ENCODE measurements at places on chromosomes 6 and 20.

GRCh38 chr20:1392443-1392692 lies 486 bp downstream of the FKBP1A start:
- no peak for DNase-seq

GRCh38 chr6:92024110-92024509 lies 1395.2 kb downstream of the EPHA7 start:
- no peak for DNase-seq

DNA sequence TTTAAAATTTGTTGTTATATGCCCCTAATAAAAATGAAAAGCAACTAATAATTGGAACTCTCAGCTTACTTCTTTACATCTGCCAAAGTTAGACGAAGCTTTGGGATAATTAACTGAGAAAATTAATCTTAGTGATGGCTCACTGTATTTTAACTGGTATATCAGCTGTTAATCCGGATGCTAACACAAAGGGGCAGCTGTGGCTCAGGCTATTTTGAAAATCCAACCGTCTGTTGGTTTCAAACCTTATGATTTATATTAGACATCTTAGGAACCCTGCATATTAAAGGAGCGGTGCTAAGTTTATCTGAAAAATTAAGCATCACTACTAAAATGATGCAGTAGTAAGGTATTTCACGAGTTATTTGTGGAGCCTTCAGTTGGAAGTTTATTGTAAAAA lies 96.6 kb downstream of the AKAP7 start:
- no peak for DNase-seq

DNA sequence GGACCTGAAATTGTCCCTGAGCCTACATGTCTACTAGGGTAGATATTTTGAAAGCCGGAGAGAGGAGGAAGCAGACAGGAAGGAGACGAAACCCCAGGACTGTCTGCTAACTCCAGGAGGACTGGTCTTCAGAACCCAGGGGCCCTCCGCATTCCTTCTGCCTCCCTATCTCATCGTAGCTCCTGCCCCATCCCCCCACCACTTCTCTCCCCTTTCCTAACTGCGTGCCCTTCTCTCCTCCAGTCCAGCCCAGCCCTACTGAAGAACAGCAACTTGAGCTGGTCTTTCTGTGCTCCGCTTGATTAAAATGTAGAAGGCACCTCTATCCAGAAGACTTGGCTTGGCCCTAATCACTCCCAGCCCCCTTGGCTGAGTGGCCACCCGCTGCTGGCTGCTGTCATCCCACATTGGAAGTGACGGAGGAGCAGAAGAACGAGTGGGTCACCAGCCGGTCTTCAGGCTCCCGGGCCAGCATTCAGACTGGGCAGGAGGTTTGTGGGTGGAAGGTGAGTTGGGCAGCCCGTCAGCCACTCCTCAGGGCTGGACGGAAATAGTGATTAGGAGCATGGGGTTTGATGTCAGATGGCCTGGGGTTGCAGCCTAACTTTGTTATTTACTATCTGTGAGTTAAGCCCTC lies 28.8 kb upstream of the ANGPT4 start:
- peak; percentile 14 for DNase-seq

- no peak for DNase-seq
Observed at GRCh38 chr6:39037707-39038106, 10.9 kb upstream of the GLP1R start.

GRCh38 chr6:62615366-62616015 lies 329.5 kb upstream of the KHDRBS2 start:
- DNase-seq: no peak

- DNase-seq: no peak
Observed at GRCh38 chr6:11280394-11280793, 47.9 kb upstream of the NEDD9 start.

- no peak for DNase-seq
Observed at GRCh38 chr6:76214546-76214945, 142.1 kb upstream of the IMPG1 start.

GRCh38 chr20:884983-885952 lies 30.9 kb downstream of the ANGPT4 start:
- no peak for DNase-seq

GRCh38 chr6:113331021-113331420 lies 526.1 kb upstream of the MARCKS start:
- DNase-seq: no peak

DNA sequence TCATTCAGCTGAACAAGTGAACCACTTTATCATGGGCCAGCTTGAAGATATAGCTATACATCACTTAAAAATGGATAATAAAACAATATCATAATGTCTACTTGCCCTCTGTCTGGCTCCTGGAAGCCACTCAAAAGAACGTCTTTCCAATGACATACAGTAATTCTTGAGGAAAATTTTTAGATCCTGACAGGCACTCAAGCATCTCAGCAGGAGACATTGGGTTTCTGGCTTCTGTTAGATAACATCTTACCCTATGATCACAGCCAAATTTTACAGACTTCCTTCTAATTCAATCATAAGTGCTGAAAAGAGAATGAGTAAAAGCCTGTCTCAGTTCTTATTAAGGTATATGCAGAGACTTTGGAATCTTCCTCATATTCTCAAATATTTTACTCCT lies 330 bp downstream of the CGA start:
- DNase-seq: no peak

GRCh38 chr6:7073082-7073820 lies 34.5 kb upstream of the RREB1 start:
- DNase-seq: no peak

GRCh38 chr20:8874437-8874836 lies 194.4 kb upstream of the PLCB4 start:
- DNase-seq: no peak

GRCh38 chr6:138493413-138493812 lies 5.9 kb downstream of the NHSL1 start:
- no peak for DNase-seq

DNA sequence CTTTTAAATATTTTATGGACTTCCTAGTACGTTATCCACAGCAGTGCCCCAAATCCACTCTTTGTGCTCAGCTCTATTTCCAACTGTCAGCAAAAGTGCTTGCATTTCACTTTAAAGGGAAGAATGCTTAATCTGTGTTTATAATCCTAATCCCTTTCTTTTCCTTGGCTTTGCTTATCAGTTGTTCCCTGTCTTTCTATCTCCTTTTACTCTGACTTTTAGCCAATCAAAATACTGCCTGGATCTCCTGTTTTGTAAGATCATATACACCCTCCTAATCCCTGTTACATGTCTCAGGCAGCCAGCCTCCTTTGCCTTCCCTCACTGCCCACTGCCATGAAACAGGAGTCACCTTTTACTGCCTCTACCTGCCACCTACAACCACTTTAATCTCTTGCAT lies 102.9 kb downstream of the AIG1 start:
- no peak for DNase-seq

- peak; percentile 36 for DNase-seq
Observed at GRCh38 chr20:59939879-59940128, 301 bp downstream of the PPP1R3D start.

GRCh38 chr6:168352096-168352495 lies 32.5 kb upstream of the DACT2 start:
- DNase-seq: no peak

GRCh38 chr6:101722471-101722870 lies 329.0 kb downstream of the GRIK2 start:
- no peak for DNase-seq

DNA sequence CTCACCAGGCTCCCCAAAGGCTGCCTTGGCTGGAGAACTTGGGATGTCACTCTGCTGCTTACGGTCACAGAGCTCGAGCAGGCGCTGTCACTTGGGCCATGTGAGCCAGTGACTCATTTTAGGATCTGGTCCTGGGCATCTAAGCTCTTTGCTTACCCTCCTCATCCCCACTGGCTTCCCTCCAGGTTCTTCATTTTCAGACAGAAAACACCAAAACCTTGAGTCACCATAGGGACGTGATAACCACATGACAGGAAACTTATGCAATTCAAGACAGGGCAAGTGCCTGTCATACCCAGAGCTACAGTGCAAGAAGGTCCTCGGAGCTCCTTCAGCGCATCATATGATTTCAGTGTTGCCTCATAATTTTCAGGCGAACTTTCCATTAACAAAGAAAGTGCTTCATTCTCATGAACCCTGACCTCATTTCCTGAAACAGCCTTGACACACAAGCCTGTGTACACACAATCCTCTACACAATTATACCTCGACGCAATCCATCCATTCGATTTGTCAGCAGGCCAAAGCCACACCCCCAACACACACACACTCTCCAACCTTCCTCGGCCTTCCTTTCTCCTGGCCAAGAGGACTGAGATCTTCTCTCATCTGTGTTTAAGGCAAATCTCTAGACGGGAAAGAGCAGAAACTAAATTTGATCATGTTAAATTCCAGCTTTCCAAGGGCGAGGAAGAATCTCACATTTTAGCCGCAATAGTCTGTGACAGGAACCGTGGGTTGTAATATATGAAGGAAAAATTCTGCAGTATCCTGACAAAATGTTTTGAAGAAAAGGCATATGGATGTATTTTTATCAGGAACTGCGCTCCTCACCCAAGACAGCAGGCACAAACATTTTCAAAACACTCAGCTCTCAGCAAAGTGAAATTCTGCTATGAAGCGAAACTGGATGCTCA lies 25.3 kb downstream of the TBC1D7 start:
- no peak for DNase-seq

Data from Peyer's patch (tissue), 4 donors.